Activated T-helper 1 cell treated with Interleukin-2 at 50 U/mL for 16 hours (primary cell): ENCODE measurements at places on chromosomes 11 and 22.

DNA sequence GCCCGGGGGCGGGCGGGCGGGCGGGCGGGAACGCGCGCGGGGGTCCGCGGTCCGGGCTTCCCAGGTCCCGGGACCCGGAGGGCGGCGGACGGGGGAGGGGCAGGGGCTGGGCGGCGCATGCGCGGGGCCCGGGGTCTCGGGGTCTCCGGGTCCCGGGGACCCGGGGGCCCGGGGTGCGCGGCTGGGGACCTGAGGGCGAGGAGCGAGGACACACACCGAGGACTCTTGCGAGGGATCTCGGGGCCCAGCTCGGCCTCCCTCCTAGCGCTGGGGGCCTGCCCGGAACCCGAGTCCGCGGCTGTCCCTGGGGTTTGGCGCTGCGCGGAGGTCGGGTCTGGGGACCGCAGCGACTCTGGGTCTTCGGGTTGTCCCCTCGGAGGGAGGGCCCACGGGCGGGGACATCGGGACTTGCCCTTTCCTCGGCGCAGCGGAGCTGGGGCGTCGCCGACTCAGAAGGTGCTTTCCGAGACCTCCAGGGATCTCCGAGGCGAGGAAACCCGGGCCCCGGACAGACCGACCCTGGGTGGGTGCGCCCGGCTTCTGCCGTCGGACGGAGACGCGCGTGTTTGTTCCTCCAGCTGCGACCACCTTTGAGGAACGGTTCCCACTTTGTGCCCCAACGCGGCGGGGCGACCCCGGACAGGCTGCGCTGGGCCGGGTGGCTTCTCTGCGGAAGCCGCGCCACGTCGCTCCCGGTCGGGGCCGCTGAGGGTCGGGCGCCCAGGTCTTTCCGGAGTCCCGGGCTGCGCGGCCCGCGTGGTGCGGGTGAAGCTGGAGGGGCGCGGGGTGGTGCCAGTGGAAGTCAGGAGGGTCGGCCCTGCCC, 540 bp downstream of the PPARA start:
- peak; percentile 35 for DNase-seq

- DNase-seq, result no peak
Observed at GRCh38 chr22:37202716-37203115, 9.6 kb downstream of the SSTR3 start.

DNA sequence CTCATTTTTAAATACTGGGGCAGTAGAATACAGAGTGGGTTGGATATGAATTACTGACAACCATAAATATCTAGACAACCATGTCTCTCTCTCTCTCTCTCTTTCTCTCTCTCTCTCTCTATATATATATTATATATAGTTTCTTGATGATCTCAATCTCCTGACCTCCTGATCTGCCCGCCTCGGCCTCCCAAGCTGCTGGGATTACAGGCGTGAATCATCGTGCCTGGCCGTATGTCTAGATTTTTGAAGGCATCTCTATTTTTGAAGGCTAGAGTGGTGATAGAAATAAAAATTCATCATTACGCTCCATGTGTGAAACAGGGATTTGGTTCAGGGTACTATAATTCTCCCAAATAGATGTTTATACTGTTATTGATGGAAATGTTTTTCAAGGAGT, 84.1 kb downstream of the DDX10 start:
- no peak for DNase-seq

GRCh38 chr11:65366340-65366773, 11.8 kb downstream of the TIGD3 start:
- DNase-seq, result no peak

GRCh38 chr22:32613773-32614392, 139.3 kb downstream of the FBXO7 start:
- no peak for DNase-seq

DNA sequence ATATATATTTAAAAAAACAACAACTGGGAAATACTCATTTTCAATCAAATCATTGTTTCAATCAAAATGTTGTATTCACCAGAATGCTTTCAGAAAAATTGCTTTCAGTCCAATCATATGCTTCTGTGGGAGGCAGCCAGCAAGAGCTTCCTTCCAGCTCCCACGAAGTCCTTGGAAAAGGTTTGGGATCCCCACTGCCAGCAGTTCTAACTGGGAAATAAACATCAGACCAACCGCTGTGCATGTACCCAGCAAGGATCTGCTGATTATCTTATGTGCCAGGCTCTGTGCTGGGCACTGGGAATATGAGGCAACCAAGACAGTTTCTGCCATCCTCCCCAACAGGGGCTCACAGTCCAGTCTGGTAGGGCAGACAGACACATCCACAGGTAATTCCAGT, 10.8 kb downstream of the RPS13 start:
- no peak for DNase-seq
